WTC11 (cell line): ENCODE measurements at places on chromosomes 2 and 18.

- DNase-seq = no peak
These were observed 363.7 kb upstream of the CHAC2 start for GRCh38 chr2:53403792-53404413.

GRCh38 chr2:227506456-227506855 lies 34.5 kb downstream of the AGFG1 start:
- no peak for DNase-seq

DNA sequence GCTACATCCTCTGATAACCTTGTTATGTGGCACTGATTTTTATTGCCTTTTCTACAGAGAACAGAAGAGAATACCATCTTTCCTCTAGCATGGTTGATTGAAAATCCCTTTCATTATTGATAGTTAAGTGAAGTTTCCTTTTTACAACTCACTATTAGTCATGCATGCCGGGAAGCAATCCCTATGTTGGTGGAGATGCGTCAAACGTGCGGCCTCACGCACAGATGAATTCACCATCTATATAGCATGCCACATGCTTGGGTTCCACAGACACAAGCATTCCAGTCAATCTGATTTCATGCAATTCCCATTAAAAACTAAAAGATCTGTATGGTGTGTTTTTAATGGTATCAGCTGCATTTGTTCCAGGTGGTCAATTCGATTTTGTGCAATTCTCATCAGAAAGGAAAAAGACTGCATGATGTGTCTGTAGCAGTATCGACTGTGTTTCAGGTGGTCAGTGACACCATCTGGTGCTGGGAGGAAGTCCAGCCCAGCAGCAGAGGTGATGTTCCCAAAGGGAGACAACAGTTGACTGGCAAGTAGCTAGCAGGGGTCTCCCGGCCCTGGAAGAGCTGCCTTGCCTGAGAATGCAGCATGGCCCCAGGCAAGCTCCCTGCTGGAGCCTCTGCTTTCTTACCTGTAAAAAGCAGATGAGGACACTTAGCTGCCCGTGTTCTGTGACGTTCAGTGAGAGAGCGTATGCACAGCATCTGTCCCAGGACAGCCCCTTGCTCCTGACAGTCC lies 151.3 kb upstream of the NCK2 start:
- peak; percentile 39 for DNase-seq

- DNase-seq = no peak
These were observed 911.6 kb downstream of the EPHA4 start for GRCh38 chr2:220660277-220661145.

- no peak for DNase-seq
These were observed 243.9 kb downstream of the NR4A2 start for GRCh38 chr2:156088587-156088986.

- DNase-seq = no peak
These were observed 28.7 kb downstream of the GEMIN6 start for GRCh38 chr2:38806733-38807059.

DNA sequence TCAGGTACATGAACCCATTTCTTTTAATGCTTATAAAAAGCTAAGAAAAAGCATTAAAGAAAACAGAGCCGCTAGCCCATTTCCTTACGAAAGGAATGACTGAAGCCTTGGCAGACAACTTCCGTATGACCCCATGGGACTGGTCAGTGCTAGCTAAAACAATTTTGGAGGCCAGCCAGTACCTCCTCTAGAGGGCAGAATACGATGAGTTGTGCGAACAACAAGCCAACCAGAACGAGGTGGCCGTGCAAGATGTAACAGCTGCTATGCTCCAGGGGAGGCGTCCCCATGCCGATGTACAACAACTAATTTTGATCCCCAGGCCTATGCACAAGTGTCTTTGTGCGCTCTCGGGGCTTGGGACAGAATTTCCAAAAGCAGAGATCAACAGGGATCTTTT lies 16.7 kb downstream of the MAP3K2 start:
- DNase-seq = no peak

- DNase-seq = no peak
These were observed 1.9 kb upstream of the HOXD11 start for GRCh38 chr2:176105078-176105729.
